ENCODE measurements at places on chromosomes 6 and 20.

GRCh38 chr6:22966691-22967422 lies 397.5 kb downstream of the HDGFL1 start:
- no peak for DNase-seq

DNA sequence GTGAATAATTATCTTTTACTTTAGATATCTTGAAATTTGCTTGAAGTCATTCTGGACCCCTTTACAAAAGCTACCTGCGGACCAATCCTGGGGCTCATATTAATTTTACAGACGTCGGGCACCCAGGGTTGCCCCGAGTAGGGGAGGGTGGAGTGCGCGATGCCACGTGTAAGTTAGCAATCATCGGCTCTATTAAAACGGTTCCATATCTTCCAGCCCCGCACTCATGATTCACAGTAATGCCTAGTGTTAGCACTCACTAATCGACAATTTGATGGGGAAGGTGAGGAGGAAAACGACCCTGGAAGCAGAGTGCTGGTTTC lies 34.9 kb upstream of the TCF21 start:
- DNase-seq = no peak

- no peak for DNase-seq
These were observed 50.0 kb upstream of the EZR start for GRCh38 chr6:158868890-158869825.

- DNase-seq = no peak
These were observed 62.5 kb upstream of the TOP1 start for GRCh38 chr20:40966103-40966502.

DNA sequence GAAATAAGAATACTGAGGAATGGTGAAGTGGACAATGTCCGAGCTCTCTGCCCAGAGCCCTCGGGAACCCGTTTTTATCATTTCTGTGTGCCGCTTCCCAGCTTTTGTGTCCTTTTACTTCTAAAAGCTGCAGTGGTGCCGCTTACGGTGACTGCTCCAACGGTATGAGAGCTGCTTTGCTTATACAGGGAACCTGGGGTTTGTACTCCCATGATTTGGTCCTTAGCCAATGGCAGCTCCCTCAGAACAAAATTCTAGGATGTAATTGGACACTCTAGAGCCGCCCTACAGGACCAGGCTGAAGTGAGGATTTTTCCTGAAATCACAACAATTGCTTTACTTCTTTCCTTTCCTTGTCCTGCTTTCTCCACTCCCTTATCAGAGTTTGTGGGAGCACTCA lies 24.2 kb upstream of the PCSK2 start:
- DNase-seq = no peak

DNA sequence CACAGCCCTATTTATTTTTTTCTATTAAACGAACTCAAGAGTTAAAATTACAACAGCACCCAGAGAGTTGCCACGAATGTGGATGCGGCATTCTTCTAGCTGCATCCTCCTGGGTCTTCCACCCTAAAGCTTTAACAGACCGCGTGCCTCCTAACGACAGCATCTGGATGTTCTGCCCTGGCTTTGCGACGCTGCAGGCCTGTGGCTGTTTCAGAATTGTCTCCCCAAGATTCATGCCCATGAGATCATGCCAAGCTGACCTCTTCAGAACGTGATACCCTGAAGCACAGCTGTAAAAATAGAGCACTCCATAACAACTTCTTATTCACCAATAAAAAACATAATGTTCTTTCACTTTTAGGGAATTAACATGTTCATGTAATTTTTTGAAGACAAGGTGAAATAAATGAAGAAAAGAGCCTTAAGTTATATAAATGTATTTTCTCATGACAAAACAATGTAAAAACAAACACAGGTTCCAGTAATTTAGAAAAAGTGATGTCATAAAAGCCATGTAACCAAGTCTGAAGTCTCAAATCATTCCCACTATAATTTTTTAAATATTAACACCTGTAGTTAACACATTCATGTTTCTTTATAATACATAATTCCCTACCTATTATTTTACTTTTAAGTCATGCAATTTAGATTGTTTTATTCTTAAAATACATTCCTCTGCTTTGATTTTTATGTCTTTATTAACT lies 26.5 kb downstream of the HIVEP2 start:
- no peak for DNase-seq

GRCh38 chr6:73929405-73929804 lies 233.4 kb downstream of the CD109 start:
- no peak for DNase-seq

DNA sequence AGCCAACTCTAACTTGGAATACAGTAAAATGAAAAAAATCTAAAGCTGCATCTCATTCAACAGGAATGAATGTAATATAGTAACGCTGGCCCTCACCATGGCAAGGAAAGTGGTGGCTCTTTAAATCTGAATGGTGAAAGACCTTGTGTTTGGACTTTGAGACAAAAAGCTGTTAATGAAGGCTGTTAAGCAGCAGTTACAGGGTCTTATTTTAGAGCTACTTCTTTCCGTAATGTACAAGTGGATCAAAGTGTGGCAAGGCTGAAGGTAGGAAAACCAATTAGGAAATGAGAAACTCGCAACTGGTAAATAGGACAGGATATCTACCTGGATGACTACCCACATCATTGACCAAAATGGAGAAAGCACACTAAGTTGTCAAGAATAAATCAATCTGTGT lies 11.6 kb upstream of the TRIM39 start:
- DNase-seq = no peak

- no peak for DNase-seq
These were observed 14.9 kb upstream of the TTPAL start for GRCh38 chr20:44460795-44461141.

- no peak for DNase-seq
These were observed 185.7 kb downstream of the SASH1 start for GRCh38 chr6:148528292-148528691.

All from left renal pelvis (tissue), 4 donors.